Thymus (tissue), 14 donors: ENCODE measurements at places on chromosomes 3 and 15. TPM values are rescaled to one million over a fixed set of nuclear protein-coding genes. Genes with fewer than 3 reads are reported as not detected.

DNA sequence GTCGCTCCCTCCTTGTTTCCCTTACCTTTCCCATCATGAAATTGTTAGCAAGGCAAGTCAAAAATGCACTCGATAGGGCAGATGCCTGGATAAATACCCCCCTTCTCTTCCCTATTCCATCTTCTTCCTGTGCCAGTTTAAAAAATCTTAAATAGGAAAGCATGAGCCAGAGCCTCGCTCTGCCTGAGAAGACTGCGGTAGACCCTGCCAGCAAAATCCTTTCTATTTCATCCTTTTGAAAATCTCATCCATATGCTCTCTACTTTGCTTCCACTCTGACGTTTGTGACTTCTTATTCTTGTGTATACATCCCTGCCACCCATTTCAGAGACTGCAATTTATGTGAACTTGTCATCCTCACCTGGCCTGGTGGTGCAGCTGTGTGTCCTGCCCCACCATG lies 114.6 kb upstream of the ETV5 start:
- H3K27me3 ChIP-seq = peaks cover 3% of the 10 kb centered on the region
- peaks cover 48% of the 10 kb centered on the region for H3K4me1 ChIP-seq
- no peaks in the 10 kb centered on the region for H3K36me3 ChIP-seq
- DNase-seq = no peak
- no peak overlapping the region for H3K27ac ChIP-seq

- no peak overlapping the region for H3K4me3 ChIP-seq
- no peak for DNase-seq
- no peaks in the 10 kb centered on the region for H3K27me3 ChIP-seq
- peaks cover 30% of the 10 kb centered on the region for H3K36me3 ChIP-seq
- no peaks in the 10 kb centered on the region for H3K4me1 ChIP-seq
- no peak overlapping the region for H3K27ac ChIP-seq
Measured at GRCh38 chr15:82132742-82133141, 86.9 kb upstream of the MEX3B start.

GRCh38 chr15:38758043-38758442 lies 193.4 kb upstream of the RASGRP1 start:
- H3K4me1 ChIP-seq = no peaks in the 10 kb centered on the region
- no peak overlapping the region for H3K27ac ChIP-seq
- no peak overlapping the region for H3K4me3 ChIP-seq
- H3K36me3 ChIP-seq = no peaks in the 10 kb centered on the region
- no peaks in the 10 kb centered on the region for H3K27me3 ChIP-seq

GRCh38 chr15:42285034-42285433 lies 11.8 kb upstream of the TMEM87A start:
- no peak for DNase-seq
- peaks cover 16% of the 10 kb centered on the region for H3K36me3 ChIP-seq
- H3K4me1 ChIP-seq = no peaks in the 10 kb centered on the region
- H3K27ac ChIP-seq = no peak overlapping the region
- H3K27me3 ChIP-seq = no peaks in the 10 kb centered on the region

DNA sequence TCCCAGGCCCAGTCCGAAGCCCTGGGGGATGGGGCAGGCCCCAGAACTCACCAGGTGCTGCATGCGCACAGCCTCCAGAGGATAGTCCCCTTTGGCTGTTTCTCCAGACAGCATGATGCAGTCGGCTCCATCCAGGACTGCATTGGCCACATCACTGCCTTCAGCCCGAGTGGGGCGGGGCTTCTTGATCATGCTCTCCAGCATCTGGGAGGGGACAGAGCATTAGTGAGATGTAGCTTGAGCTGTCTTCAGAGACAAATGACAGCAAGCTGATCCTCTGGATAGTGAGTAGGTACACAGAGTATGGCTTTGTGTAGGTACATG lies 9.1 kb upstream of the GRAMD2A start:
- peaks cover 87% of the 10 kb centered on the region for H3K36me3 ChIP-seq
- H3K27me3 ChIP-seq = no peaks in the 10 kb centered on the region
- H3K4me3 ChIP-seq = no peak overlapping the region

Gene FBXO40
- total RNA-seq = under 0.01 TPM

Gene DTWD1
- 21.9 TPM for total RNA-seq
